A549 treated with AZD2906 at 1 μM for 4 hours (cell line): ENCODE measurements at places on chromosomes 7 and 10. TPM values are rescaled to one million over a fixed set of nuclear protein-coding genes. Genes with fewer than 3 reads are reported as not detected.

CTAGE6 gene
- total RNA-seq = not detected in 5 replicates

C7orf33 gene
- not detected in 5 replicates for total RNA-seq

TDRD1 gene
- total RNA-seq = not detected in 5 replicates

AGAP6 gene
- 6.5 to 9.6 TPM (median 8.1 TPM) in 5 replicates for total RNA-seq

KIN gene
- total RNA-seq = 11.2 to 13.4 TPM (median 13.2 TPM) in 5 replicates

PAPOLB gene
- not detected in 5 replicates for total RNA-seq

NUDT13 gene
- total RNA-seq = 2.6 to 3.0 TPM (median 2.9 TPM) in 5 replicates

ORAI2 gene
- 29.1 to 35.0 TPM (median 31.0 TPM) in 5 replicates for total RNA-seq

NPY4R gene
- total RNA-seq = 29.3 to 41.5 TPM (median 36.9 TPM) in 5 replicates
